Foreskin fibroblast (primary cell): ENCODE measurements at places on chromosomes 12 and 14.

DNA sequence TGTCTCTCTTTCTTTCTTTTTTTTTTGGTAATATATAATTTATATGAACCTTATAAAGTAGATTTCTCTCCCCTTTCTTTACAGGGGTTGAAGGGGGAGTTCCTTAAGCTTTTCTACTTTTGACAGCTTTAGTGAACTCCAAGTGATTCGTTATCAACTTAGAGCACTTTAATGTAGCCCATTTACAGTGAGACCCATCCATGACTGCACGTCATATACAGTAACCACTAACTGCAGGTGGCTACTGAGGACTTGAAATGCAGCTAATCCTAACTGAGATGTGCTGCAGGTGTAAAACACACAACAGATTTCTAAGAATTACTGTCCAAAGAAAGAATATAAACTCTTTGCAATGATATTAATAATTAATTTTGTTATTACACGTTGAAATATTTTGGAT, 582 bp downstream of the LRRIQ1 start:
- DNase-seq: no peak

- no peak for DNase-seq
These were observed 185.6 kb upstream of the C14orf180 start for GRCh38 chr14:104393898-104394381.

DNA sequence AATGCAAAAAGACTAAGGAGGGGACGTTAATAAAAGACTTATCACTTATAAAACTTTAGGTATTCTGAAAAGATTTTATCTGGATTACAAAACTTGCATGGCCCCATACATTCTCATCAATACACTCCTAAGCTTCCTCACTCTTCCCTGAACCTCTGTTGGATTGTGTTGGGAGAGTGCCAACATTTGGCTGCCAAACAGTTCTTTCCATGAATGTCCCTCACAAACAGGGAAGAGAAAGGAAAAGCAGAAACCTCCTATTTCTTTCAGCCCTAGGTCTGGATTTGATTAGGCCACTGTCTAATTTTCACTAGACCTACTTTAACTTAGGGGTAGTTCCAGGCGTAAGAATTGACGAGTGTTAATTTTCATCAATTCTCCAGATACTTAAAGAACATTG, 11.7 kb downstream of the PTHLH start:
- DNase-seq: no peak

DNA sequence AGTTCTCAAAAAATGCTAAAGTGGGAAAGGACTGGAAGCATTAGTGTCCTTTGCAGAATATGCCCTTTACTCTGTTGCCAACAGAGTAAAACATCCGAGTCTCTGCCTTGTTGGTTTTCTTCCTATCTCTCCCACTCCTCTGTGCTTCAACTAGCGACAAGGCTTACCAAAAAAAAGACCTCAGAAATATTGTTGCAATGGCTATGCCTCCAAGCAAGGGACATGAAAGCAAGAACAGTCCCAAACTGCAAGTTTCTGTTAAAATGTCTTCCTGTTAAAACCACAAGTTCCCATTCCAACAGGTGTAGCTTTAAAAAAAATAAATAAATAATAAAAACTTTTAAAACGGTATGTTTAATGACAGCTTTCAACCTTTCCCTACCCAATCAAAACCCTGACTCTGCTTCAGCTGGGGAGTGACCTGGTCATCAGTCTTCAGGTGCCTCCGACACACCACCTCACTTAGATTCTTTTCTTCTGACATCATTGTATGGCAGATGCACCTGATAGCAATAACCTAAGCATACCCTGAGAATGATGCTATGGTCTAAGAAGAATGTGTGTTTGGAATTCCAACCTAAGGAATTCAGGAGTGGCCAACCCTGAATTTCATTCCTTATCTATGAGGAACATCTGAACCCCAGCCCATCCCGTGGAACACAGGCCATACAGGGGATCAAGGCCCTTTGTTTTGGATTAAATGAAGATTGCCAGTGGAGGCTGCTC, 81.0 kb downstream of the RPS29 start:
- DNase-seq: no peak

- no peak for DNase-seq
These were observed 2.6 kb downstream of the GPR68 start for GRCh38 chr14:91241863-91242262.

DNA sequence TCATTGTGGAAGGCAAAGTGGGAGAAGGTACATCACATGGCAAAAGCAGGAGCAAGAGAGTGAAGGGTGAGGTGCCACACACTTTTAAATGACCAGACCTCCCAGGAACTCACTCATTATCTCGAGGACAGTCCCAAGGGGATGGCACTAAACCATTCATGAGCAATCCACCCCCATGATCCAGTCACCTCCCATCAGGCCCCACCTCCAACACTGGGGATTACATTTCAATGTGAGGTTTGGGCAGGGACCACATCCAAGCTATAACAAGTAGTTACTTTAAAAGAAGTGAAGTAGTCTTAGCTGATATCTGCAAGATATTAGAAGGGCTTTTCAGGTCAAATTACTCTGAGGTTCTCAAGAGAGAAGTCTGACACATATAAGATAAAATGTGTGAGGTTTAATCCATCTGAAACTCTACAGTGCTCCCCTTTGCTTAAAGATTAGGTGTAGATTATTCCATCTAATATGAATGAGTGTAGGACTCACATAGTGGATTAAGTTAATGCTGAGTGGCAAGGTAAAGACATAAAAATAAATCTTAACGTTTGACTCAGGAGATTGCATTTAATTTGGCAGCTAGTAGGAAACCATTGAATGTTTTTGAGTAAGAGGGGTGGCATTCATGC, 130.8 kb downstream of the TMX1 start:
- peak; percentile 26 for DNase-seq

DNA sequence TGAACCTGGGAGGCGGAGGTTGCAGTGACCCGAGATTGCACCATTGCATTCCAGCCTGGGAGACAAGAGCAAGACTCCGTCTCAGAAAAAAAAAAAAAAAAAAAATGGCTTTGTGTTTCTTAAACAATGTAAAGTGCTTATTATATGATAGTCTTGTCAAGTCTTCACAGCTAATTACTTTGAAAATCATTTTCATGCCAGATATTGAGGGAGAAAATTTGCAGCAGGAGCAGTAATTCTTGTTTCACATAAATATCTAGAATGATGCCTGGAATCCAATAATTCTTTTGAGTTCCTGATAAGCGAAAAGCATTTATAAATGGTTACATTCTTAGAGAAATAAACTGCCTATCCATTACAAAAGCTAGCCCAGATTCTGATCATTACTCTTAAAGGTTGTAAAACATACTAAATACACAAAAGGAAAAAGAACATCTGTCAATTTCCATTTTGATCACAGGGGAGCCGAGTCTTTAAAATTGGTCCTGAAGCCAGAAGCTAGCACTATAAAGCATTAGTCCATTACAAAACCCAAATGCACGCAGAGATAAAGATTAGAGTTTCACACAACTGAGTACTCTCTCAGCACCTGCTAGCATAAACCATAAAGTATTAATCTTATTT, 50.3 kb downstream of the IFT81 start:
- DNase-seq: no peak

DNA sequence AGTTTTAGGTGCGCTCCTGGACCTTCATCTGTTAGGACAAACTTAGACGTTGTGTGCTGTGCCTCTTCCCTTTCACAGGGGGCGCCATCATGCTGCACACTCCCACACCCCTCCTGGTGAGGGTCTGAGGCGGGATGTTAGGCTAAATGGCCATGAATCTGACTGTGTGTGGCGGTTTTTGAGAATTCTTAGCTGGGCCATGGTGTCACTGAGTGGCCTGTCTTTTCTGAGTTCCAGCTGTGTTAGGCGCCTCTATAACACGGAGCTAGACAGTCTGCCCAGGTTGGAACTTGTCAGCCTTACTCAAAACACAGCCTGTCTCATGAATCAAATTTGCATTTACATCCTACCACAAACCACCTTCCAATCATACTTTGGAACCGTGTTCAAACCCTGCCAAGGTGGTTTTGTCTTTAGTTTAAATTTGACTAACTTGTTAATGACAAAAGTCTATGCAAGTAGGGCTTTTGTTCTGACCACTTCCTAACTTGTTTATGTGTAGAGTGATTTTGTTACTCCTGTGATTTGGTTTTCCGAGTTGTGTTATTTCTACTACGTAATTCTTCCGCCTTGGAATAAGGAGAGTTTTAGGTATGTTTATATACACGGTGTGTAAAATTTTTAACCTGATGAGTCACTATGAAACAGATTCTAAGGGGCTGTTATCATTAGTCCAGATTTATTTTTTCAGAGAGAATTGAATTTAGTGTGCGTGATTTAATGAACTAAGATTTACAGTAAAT, 19.6 kb downstream of the ACVR1B start:
- no peak for DNase-seq

DNA sequence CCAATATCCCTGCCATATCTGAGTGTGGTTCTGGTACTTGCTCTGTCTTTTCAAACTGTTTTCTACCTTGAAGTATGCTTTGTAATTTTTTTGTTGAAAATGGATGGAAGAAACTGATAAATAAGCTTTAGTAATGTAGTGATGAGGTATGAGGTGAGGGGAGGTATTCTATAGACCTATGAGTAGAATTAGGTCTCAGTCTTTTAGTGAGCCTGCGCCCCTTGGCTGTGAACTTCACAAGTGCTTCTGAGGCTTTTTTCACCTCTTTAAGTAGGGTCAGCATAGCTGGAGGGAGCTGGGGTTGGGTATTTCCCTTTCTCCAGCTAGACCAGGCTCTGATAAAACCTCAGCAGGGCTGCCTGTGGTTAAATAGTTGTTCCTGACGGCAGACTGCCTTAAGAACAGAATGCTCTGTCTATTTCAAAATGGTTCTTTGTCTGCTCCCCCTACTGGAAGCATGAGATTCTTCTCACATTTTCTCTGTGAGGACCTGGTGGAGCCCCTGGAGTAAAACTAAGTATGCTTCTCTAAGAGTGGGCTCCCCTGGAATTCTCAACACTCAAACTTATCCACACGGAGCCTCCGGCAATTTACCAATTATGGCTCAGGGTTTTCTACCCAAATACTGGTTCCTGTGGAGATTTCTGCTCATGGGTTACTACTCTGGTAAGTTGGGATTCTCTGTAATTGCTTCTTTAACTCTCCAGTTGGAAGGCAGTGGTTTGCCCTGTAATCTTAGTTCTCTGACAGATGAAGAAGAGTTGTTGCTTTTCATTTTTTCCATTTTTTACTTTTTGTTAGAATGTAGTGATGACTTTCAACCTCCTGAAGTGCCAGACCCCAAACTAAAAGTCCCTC, 13.1 kb downstream of the KRT5 start:
- DNase-seq: peak; percentile 8

- DNase-seq: no peak
These were observed 72.3 kb downstream of the METTL25 start for GRCh38 chr12:82430541-82431145.

DNA sequence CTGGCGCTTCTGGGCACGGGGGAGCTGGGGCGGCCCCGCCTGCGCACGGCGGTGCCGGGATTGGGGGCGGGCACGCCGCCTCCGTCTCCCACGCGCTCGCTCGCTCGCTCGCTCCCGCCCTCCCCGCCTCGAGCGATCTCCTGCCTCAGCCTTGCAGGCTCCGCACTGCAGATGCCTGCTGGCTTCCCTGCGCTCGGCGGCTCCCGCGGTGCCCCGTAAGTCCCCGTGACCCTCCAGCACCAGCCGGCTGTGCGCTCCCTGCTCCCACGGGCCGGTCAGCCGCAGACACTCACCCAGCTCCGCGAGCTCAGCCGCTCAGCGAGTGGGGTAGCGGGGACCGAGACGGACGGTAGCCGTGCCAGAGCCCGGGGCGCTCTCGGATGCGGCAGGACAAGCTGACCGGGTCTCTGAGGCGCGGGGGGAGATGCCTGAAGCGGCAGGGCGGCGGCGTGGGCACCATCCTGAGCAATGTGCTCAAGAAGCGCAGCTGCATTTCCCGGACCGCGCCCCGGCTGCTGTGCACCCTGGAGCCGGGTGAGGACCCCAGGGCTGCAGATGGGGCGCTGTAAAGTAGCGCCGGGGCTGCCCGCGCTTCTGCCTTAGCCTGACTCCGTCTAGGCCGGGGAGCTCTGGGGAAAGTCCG, at the start of gene TBC1D30:
Gene TBC1D30, plus strand, starts transcription at position 148 of the 643 bp plus-strand sequence. Its CDS starts 233 bp downstream, at position 381.
- DNase-seq: peak; percentile 60

- peak; percentile 34 for DNase-seq
These were observed 20.5 kb upstream of the RAD51AP1 start for GRCh38 chr12:4518106-4518728.

- peak; percentile 68 for DNase-seq
These were observed 71.2 kb downstream of the PPFIBP1 start for GRCh38 chr12:27595231-27595642.

DNA sequence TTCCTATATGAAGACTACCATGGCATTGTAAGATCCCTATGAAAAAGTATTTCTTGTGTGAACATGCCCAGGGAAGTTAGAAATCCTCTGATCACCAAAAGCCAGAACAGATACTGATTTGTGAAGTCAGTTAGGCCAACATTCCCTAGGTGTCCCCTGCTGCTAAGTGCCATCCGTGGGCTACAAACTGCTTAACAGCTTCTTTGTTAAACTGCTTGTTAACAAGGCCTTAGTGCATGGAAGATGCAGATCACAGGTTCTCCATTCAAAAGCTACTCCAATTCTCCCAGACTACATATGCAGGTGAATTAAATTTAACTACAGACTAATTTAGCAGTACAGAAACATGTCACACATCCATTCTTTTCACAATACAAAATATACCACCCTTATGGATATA, 108.2 kb downstream of the PRICKLE1 start:
- DNase-seq: no peak

- peak; percentile 83 for DNase-seq
These were observed 61.0 kb downstream of the EPS8 start for GRCh38 chr12:15728118-15728598.

DNA sequence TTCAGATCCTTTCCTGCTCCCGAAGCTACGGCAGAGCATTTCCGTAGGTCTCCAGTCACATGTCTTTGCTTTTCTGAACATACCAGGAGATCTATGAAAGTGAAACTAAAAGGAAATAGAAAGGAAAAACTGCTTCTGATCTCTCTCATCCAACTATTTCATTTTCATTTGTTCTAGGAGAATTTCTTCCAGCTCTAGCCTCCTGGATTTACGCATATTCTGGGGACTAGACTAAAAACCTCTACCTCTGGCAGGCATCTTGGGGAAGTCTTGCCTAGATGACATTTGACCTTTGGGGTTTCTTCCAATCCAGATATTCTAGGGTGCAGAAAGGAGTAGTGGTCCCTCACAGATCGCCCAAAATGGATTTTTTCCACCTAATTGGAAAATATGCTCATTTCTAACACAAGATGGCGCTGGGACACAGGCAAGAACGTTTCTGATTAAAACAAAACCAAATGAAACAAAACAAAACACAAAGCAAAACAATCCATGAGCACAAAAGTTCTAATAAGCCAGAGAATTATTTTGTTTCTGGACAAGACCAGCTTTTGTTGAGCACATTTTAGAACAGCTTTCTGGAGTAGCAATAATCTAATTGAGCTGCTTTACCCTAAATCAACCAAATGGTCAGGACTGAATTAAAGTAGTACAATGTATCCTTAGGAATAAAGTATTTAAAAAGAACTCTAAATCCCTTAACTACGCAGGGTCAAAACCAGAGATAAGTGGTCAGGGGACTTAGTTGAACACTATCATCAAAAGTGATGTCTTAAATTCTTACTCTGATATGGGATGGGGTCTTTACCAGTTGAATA, 12.3 kb upstream of the PARP11 start:
- DNase-seq: peak; percentile 30

- DNase-seq: no peak
These were observed 5.1 kb upstream of the PAPOLA start for GRCh38 chr14:96497087-96497486.
